Stimulated activated CD8-positive, alpha-beta memory T cell treated with anti-CD3 and anti-CD28 coated beads, Interleukin-15, amount 100 ng/mL, for 24 hours (primary cell): ENCODE measurements at places on chromosomes 1 and 21.

- no peak for DNase-seq
These were observed 8.4 kb downstream of the RPS6KA1 start for GRCh38 chr1:26537951-26538352.

GRCh38 chr1:72997624-72998023 is 715.3 kb upstream of the NEGR1 start:
- no peak for DNase-seq

DNA sequence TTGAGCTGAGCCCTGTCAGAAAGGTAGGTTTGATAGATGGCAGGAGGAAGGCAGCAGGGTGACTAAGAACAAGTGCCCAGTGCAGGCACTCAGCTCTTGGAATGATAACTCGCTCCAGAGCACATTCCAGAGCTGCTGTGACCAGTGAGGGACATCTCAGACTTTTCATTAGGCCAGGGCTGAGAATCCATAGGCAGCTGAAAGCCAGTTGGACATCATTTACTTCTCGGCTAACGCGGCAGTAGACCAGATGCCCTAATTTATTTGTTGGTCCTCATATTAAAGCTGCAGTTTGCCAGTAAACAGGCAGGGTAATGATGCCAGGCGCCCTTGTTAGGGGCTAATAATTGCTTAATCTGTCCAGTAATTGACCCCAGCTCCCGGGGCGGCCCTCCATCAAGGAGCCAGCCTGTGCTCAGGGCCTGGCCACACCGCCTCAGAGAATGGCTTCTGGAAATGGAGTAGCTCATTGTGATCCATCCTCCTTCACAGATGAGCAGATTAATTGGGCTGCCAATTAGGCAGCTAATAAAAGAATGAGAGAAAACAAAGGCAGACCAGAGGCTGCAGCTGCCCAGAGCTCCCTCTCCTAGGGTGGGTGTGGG is 122.0 kb downstream of the BEND5 start:
- DNase-seq, result no peak

- no peak for DNase-seq
These were observed 1.8 kb upstream of the HSPG2 start for GRCh38 chr1:21938732-21939538.

- DNase-seq, result no peak
These were observed 58.2 kb upstream of the SLC25A33 start for GRCh38 chr1:9481048-9481447.
